ENCODE measurements at places on chromosomes 16 and 17. TPM values are rescaled to one million over a fixed set of nuclear protein-coding genes. Genes with fewer than 3 reads are reported as not detected.

The FAM20A gene
- polyA plus RNA-seq, result 7.8 TPM

The TNFRSF17 gene
- 0.19 TPM for polyA plus RNA-seq

The MIF4GD gene
- polyA plus RNA-seq, result 15.1 TPM

The SHISA9 gene
- polyA plus RNA-seq, result 0.13 TPM

The SLC5A11 gene
- 0.13 TPM for polyA plus RNA-seq

The NPIPB6 gene
- 2.0 TPM for polyA plus RNA-seq

DNA sequence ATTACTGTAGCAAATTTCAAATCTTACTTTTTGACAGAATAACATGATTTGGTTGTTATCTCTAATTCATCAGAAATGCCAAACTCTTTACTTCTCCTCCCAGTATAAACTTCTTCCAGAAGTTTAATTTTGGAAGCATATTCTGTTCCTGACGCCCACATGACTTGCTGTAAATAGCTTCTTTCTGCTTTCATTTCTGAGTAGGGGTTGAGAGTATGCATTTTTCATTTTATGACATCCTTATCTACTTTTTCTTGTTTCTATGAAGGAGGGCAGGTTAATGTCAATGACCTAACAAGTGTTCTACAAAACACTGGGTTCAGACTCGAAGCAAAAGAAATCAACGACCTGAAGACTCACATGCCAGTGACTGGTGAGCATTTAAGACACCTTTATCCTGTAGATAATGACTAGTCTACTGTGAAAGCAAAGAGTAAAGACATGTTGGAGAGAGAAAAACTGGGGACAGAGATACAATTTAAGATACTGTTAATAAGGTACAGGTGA, 36.5 kb upstream of the EFCAB3 start:
- no peak for DNase-seq

DNA sequence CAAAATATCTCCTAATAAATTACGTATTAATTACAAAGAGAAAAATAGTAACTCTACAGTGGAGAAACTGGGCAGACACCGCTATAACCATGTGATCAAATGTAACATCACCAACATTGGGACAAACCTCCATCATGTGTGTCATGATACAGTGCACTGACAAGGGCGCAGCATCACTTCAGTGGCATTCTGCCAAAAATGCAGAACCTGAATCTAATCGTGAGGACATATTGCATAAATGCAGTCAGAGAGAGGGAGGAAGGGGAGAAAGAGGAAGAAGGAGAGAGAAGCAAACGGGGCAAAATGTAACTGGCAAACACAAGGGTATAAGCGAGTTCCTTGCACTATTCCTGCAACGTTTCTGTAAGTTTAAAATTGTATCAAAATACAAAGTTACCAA, 74.2 kb upstream of the MARCHF10 start:
- DNase-seq, result no peak

DNA sequence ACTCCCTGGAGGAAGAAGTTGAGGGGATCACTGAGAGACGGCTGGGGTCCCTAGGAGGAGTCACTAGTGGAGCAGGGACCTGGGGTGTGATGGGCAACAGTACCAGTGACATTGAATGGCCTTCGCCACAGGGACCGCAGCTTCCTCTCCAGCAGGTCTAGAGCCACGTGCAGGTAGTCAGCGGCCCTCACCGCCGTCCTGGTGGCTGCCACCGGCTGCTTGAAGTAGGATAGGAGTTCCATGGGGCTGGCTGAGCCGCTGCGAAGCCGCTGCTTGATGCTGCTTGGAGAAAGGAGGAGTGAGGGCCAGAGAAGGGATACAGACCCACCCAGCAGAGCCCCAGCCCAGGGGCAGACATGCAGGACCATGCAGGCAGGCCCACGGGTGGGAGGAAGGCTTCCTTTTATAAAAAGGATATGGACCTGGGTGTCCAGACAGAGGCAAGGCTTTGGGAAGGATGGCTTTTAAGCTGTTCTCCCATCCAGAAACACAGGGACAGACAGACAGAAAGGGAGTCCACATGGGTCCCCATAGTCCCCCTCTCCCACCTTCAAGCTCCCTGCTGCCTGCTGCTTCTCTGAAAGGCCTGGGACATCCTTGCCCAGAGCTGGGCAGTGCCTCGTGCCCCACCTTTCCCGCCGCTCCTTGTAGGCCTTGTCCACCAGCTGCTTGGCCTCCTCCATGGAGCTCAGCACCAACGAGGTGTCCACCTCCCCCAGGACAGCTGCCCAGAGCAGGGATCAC, 827 bp downstream of the MPO start:
- no peak for DNase-seq

- no peak for DNase-seq
Observed at GRCh38 chr17:38921756-38922411, 3.5 kb upstream of the LASP1NB start.

DNA sequence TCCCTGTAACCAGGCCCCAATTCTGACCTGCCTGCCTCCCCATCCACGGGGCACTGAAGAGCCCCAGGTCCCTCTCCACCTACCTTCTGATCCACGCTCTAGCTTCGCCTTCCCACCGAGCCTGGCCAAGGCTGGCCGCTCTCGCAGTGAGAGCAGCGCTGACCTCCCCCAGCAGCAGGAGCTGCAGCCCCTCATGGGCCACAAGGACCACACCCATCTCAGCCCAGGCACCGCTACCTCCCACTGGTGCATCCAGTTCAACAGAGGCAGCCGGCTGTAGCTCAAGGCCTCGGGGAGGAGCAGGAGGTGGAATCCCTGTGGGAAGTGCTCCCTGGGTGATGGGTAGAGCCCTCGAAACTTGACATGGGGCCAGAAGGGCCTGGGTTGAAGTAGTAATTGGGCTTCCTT, 8.4 kb upstream of the PLEKHG4 start:
- DNase-seq, result no peak

DNA sequence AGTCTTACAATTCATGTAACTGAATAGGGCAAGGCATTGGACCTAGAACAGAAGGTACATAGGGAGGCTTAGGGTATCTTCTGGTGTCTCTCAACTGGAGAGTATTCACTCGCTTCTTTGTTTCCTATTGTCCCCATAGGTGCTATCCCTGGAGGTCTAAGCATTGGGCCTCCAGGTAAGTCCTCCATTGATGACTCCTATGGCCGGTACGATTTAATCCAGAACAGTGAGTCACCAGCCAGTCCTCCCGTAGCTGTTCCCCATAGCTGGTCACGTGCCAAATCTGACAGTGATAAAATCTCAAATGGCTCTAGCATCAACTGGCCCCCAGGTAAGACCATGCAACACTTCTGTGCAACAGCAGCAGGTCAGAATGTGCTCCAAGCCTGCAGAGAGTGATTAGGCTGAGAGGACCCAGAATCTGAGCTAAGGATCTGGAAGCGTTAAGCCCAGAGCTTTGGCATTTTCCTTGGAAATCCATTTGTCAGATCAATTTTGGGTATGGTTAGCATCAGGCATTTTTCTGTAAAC, 35.7 kb downstream of the TMC6 start:
- DNase-seq, result no peak

DNA sequence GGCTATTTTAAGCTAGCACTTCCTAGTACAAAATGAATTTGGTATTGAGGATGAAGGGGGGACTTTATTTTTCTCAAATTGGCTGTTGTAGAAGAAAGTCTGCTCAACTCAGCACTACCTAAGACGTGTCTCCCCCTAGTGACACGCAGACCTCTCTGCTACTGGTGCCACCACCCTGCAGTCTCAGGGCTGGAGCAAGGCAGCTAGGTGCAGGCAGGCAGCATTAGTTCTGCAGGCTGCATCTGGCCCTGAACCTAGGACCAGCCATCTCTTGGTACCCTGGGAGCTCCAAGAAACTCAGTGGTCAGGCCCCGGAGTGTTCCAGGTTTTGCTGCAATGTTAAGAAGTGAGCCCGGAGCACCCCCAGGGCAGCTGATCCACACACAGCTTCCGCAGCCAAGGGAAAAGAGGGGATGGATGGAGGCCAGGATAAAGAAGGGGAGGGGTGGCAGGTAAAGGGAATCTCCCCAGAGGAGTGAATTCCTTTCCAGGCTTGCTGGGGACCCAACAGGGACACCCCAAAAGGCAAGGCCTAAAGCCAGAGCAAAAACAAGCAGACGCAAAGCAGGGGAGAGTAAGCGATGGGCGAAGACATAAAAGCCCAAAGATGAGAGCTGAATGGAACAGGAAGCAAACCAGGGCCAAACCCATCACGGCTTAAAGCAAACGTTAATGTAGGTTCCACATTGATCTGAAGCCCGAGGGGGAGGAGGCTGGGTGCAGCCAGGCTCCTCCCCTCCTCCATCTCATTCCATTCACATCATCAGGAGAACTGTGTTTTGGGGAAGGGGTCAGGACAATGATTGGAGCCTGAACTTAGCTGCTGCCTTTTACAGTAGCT, 200.5 kb downstream of the ZFHX3 start:
- no peak for DNase-seq

- no peak for DNase-seq
Observed at GRCh38 chr17:55895112-55895759, 144.4 kb downstream of the PCTP start.

DNA sequence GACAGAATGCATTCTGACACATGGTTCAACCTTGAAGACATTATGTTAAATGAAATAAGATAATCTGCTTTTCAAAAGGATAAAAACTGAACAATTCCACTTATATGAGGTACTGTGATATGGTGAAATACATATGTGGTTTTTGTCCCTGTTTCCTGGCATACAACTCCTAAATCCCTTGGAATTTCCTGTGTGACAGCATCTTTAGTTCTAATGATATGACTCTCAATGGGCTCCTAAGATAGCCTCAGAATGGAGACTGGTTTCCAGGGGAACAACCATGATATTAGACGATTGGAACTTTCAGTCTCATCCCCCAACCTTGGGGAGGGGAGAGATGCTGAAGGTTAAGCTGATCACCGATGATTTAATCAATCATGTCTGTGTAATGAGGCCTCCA, 37.7 kb upstream of the PHLPP2 start:
- no peak for DNase-seq

DNA sequence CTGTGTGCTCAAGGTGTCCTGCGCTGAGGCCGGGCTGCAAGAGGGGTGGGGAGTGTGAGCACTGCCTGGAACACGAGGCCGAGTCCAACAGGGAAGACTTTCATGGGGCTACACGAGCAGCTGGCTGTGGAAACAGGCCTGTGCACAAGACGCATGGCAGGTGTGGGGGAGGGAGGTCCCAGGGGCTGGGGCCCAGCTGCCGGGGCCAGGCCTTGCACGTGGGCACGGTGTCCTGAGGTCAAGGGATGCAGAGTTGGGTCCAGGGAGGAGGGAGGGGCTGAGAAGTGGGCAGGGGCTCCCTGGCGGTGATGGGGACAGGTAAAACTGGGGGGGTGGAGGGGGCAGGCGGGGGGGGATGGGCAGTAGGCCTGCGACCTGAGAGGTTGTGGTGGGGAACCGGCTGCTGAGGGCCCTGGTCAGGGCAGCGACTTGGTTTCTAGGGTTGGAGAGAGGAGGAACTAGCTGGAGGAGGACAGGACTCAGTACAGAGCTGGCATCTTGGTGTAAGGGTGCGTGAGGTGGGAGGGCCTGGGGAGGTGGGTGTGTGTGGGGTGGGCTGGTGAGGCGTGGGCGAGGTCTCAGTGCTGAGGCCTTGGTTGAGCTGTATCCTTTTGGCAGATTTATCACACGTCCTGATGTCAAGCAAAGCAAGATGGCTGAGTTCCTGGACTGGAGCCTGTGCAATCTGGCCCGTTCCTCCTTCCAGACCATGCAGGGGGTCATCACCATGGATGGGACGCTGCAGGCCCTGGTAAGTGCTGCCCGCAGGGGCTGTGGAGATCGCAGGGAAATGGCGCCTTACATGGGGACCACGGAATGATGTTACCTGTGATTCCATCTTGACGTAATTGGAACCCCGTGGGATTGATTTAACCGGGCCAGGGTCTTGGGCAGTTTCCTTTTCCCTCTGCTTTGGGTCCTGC, 29.4 kb downstream of the TBCD start:
- no peak for DNase-seq

- no peak for DNase-seq
Observed at GRCh38 chr16:59148769-59149155, 414.6 kb upstream of the GOT2 start.
